ENCODE measurements at places on chromosomes 5 and 9.

DNA sequence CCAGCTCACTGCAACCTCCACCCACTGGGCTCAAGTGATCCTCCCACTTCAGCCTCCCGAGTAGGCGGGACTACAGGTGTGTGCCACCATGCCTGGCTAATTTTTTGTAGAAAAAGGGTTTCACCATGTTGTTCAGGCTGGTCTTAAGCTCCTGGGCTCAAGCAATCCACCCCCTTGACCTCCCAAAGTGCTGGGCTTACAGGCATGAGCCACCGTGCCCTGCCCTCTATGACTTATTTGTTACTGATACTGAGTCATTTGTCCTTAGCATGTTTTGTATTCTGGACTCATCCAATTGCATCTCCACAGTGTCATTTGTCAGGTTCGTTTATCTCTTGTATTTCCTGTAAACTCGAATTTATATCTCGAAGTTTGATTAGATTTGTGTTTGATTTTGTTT lies 2.7 kb upstream of the ITK start:
- DNase-seq: no peak

- no peak for DNase-seq
These were observed 35.9 kb downstream of the SVEP1 start for GRCh38 chr9:110543631-110544051.

GRCh38 chr5:91059409-91059808 lies 323.7 kb downstream of the ARRDC3 start:
- DNase-seq: no peak

DNA sequence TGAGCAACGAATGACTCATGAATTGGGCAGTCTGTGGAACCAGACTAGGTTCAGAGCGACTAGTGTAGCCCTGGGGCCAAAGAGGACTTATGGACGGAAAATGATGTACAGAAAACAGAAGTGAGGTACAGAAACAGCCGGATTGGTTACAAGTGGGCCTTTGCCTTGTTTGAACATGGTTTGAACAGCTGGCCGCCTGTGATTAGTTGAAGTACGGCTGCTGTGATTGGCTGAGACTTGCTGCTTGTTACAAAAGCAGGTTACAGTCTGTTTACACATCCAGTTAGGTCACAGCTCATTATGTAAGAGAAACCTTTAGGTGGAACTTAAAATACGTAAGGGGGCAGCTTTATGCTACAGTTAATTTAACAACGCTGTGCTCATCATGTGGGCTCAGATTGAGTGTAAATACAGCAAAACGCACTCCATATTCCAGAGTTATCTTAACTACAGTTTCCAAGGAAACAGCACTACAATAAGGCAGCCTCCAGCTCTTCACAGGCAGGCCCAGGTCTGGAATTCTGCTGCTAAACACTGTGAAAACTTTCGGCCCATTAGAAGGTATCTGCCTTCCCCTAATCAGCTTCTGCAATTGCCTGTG lies 6.5 kb downstream of the AMACR start:
- DNase-seq: no peak

DNA sequence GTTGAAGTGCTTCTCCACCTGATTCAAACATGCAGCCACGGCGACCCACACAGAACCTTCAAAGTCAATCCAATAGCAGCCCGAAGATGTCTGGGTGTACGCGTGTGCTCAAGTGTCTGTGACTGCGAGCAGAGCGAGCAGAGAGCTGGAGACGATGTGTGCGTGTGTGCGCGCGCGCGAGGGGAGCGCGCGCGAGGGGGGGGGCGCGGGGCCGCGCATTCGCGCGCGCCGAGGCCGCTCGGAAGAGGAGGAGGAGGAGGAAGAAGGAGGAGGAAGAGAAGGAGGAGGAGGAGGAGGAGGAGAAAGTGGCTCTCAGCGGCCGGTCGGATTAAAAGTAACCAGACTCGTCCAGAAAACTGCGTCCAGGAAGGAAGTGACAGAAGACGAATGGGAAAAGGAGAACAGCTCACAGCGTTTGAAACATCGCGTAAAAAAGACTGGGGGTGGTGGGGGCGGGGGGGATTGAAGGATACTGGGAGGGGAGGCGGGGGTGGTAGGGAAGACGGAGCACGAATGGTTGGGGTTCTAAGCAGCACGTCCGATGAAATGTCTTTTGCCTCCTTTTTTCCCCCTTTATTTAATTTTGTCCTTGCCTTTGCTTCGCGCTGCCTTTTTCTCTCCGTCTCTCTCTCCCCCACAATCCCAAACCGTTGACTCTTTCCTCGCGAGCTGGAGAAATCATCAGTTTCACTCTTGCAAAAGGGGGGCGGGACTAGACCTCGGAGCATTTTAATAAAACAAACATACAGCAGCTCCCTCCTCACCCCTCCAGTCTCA lies at the start of gene MEF2C:
Gene MEF2C (minus strand): TSS at position 126 of the 777 bp plus-strand sequence. CDS start 59,396 bp downstream, outside the sequence.
- no peak for DNase-seq

DNA sequence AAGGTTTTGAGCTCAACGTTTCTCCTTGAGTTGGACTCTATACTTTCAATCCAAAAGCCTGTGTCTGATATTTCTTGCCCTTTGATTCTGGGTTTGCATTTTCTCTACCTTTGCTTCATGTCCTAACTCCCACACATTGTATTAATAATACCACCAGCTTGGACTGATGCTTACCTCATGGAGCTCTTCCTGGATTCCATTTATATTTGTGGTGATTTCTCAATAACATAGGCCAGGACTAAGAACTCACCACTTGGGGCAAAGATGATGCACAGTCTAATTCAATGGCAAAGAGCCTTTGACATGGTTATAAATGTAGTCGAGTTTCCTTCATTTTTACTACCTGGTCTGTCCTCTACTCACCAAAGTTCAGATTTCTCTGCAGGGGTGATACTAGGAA lies 27.5 kb upstream of the EFNA5 start:
- DNase-seq: no peak

- no peak for DNase-seq
These were observed 146.7 kb downstream of the GPBP1 start for GRCh38 chr5:57320582-57320981.

All from NCI-H1048 (cell line).